Common myeloid progenitor, CD34-positive (primary cell): ENCODE measurements at places on chromosomes 7 and 10.

DNA sequence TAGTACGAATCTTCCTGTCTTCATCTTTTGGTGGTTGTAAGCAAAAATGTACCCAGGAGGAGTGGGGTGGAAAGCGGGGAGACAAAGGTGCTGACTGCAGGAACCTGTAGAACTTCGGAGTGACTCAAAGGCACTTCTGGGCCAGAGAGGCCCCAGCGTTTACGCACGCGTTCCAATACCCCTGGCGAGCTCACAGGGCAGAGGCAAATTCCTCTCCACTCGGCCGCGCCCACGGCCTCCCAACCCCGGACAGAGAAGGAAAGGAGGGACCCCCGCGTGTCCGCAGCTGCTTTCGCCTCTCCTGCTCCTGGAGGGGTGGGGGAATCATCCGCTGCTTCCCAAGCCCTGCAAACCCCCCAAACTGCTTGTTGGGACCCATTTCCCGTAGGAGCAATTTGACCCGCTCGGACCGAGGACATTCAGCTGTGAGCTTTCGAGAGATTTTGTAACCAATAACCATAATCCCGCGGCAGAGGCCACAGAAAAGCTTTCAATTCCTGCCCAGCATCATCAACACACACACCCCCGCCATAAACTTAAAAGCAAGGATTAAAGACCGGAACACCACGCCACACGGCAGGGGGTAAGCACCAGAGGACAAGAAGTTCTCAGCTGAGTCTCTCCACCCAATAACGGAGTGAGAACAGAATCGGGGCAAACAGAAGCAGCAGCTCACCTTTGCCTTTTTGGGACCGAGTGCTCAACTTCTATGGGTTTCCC, 2.3 kb downstream of the IGF2BP3 start:
- peak overlapping the region; percentile 90 for H3K4me3 ChIP-seq
- peaks cover 53% of the 10 kb centered on the region for H3K27me3 ChIP-seq
- H3K27ac ChIP-seq = peak overlapping the region; percentile 64
- H3K36me3 ChIP-seq = no peaks in the 10 kb centered on the region

GRCh38 chr10:97825020-97825760, 24.5 kb upstream of the GOLGA7B start:
- H3K4me1 ChIP-seq = no peaks in the 10 kb centered on the region
- peaks cover 10% of the 10 kb centered on the region for H3K27me3 ChIP-seq
- H3K4me3 ChIP-seq = no peak overlapping the region
- DNase-seq = no peak

DNA sequence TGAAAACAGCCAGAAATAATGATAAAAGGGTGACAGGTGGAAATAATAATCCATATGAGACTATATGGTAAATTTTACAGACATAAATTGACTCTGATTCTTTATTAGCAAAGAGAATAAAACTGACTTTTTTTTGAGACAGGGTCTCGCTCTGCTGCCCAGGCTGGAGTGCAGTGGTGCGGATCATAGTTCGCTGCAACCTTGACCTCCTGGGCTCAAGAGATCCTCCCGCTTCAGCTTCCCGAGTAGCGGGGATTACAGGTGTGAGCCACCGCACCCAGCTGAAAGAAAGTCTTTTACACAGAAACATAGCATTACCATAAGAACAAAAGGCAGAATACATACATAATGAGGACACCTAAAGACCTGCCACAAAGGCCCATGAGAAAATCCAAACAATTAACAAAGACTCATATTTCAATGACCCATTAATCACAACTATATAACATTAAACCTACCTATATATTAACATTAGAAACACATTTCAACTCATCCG, 51.5 kb upstream of the DIP2C start:
- no peak overlapping the region for H3K4me3 ChIP-seq
- H3K36me3 ChIP-seq = no peaks in the 10 kb centered on the region
- H3K4me1 ChIP-seq = no peaks in the 10 kb centered on the region
- DNase-seq = no peak
- H3K27me3 ChIP-seq = no peaks in the 10 kb centered on the region

GRCh38 chr10:91683975-91684374, 51.1 kb upstream of the PPP1R3C start:
- no peaks in the 10 kb centered on the region for H3K36me3 ChIP-seq
- no peaks in the 10 kb centered on the region for H3K4me1 ChIP-seq
- no peak for DNase-seq
- H3K4me3 ChIP-seq = no peak overlapping the region
- no peaks in the 10 kb centered on the region for H3K27me3 ChIP-seq
